Renal pelvis (tissue), 12 donors: ENCODE measurements at places on chromosomes 5 and 9. TPM values are rescaled to one million over a fixed set of nuclear protein-coding genes. Genes with fewer than 3 reads are reported as not detected.

Gene SHISAL2B
- not detected for polyA plus RNA-seq

- DNase-seq, result no peak
These were observed 17.9 kb downstream of the TLN1 start for GRCh38 chr9:35714123-35714522.

- no peak for DNase-seq
These were observed 20.9 kb downstream of the KCTD16 start for GRCh38 chr5:144191531-144191930.

Gene CBY3
- polyA plus RNA-seq, result 1.0 TPM

Gene FAM153A
- 0.67 TPM for polyA plus RNA-seq
